ENCODE measurements at places on chromosomes 3 and 15.

GRCh38 chr15:74274470-74275038 is 38.4 kb downstream of the CCDC33 start:
- no peak for DNase-seq

GRCh38 chr15:77482570-77482969 is 61.9 kb downstream of the HMG20A start:
- no peak for DNase-seq

DNA sequence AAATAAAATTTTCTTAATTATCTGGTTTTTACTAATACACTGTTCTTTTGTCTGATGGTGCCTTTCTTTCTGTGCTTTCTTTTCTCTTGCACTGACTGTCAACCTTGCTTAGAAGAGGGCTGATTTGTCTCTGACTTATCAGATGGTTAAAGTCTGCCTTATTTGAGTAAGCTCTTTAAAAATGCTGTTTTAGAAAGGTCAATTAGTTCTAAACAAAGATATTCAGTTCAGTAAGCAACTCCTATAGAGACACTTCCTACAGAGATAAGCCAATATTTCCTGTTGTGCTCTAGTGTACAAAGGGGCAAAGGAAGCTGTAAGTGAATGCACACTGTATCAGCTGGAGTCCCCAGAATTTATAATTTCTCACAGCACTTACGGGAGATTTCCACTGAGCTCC is 153.4 kb upstream of the TSPAN3 start:
- DNase-seq: no peak

DNA sequence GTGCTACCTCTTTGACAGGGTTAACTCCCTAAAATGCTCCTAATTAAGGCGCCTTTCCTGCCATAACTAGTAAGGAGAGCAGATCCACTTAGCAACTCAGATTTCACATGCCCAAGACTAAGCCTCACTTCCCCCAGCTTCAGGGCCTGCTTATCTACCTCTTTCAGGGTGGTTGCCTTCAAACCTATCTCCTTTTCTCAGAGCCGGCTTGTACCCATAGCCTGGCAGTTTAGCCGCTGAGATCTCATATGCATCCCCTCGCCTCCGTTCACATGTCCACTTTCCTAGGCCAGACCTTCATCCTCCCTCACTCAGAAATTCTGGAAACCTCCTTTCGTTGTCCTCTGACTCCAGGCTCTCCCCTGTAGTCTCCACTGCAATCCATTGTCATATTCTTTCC is 1.0 kb upstream of the FSTL1 start:
- DNase-seq: no peak

DNA sequence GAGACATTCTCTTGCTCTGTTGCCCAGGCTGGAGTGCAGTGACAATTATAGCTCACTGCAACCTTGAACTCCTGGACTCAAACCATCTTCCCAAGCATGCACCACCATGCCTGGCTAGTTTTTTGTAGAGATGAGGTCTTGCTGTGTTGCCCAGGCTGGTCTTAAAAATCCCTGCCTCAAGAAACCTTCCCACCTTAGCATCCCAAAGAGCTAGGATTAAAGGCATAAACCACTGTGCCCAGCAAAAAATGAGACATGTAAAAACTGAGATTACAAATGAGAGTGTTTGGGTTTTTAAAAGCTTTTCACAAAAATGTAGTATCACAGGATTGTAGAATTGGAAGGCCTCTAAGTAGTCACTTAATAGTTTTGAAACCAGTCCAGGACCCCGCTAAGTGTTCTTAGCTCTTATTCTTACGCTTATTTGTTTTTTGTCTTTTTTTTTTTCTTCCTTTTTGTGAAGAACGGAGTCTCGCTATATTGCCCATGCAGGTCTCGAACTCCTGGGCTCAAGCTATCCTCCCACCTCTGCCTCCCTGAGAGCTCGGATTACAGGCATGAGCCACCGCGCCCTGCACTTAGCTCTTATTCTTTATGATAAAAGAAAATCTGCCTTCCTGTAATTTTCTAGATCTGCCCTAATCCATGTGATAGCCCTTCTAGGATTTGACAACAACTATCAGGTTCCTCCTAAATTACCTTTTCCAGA is 31.5 kb downstream of the KLHL18 start:
- no peak for DNase-seq

DNA sequence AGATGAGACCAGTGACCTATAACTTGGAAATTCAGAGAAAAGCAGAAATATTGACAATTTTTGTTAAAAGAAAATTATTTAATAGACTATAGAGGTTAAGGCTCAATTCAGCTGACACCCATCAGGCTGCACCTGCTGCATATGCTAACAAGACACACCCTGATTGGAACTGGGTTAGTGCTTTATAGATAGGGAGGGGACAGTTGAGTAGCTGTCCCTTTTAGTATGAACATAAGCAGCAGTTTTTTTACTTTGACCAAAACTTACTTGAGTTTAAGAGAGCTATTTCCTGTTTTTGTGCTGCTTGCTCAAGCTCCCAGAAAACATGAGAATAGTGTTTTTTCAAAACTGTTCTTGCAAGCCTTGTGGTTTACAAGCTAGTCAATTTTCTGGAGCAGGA is 292.6 kb downstream of the LRRC3B start:
- DNase-seq: no peak

GRCh38 chr3:117519776-117520175 is 810.2 kb downstream of the TUSC7 start:
- no peak for DNase-seq

- DNase-seq: no peak
Observed at GRCh38 chr15:76337696-76338485, 1.3 kb downstream of the ISL2 start.

DNA sequence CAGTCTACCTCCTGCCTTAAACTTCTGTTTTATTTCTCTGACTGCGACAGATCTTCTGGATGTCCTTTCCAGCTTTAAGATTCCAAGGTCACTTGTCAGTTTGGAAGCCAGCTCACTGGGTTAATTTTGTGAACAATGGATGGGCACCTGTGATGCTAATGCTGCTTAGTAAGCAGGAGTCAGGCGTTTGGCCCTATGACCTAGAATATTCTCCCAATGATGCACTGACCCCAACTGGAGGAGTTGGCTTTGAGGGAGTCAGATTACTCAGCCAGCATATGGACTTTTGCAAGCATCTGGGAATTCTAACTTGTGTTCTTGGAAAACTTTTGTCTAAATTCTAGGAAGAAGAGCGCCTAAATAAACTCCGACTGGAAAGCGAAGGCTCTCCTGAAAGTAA is 28.1 kb downstream of the HACD3 start:
- DNase-seq: no peak

DNA sequence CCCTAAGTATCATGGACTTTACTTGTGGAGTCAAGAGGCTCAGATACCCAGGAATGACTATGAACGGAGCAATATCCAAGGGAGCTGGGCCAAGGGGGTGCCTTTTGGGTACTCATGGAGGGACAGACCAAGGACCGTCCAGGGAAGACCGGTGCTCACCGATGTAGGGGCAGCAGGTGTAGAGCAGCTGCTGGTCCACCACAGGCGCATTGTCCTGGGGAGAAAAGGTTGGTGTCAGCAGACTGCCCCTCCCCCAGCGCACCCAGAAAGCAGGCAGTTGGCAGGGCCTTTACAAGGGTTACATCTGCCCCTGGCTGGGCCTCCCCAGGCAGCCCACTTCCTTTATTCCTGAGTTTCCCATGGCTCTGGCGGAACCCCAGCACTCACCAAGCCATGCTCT is 7.5 kb downstream of the CDAN1 start:
- DNase-seq: no peak

DNA sequence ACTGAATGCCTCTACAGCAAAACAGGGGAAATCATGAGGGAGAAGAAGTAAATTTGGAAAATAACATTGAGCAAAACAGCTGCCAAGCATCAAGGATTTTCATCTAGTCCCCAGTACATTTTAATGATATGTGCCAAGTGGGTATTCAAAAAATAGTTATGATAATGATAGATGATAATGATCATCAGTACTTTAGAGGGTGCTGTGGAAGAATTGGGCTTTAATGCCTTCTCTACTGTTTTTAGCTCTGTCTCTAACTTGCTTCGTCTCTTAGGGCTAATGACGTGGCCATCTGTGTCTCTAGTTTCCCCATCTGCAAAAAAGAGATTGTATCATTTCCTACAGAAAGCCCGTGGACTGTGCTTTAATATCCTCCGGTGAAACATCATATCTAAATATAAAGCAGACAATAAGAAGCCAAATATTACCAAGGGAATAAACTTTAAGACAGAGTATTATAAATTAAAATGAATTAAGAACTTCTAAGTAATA is 10.2 kb upstream of the FSIP1 start:
- DNase-seq: no peak

- DNase-seq: no peak
Observed at GRCh38 chr3:154398084-154398967, 31.7 kb downstream of the GPR149 start.

DNA sequence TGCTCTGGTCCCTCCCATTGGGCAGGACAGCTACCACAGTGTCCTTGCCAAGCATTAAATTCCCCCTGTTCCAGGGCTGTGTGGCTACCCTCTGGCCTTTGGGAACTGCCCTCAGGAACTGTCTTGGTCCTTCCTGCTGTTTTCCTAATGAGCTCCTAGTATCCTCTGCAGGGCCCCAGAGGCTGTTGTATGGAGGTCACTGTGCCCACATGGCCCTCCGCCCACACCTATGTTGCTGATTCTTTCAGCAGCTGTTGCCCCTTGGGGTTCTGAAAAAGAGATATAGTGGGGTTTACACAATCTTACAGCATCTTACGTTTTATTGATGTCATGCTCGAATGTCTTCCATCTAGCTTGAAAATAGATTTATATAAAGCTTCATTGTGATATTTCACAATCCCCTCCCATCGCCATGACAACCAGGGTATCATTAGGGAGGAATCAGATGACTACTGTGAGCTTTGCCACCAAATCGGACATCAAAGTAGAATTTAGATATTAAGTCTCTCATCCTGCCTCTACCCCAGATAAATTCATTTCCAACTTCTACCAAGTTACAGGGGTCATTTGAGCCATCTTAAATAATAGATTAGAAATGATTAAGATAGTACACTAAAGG is 97.1 kb upstream of the NR2E3 start:
- no peak for DNase-seq

- DNase-seq: no peak
Observed at GRCh38 chr3:73848173-73848906, 223.6 kb upstream of the PDZRN3 start.

DNA sequence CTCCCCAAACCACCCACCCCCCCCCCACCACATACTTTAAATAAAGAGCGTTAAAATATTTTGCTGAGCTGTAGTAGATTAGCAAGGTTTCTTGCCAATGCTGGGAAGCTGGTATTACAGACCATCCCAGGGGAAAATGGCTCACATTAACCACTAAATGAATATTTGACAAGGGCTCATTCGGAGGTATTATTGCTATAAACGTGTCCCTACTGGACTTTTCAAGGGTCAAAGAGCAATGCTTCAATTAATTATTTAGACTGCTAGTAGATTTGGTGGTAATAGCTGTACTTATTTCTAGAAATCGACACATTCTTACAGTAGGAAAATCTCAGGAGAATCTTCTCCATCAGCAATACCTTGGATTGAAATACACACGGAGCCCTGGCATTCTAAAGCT is 5.2 kb downstream of the SOX2 start:
- no peak for DNase-seq

- DNase-seq: no peak
Observed at GRCh38 chr3:159619341-159619885, 369.2 kb upstream of the IL12A start.

DNA sequence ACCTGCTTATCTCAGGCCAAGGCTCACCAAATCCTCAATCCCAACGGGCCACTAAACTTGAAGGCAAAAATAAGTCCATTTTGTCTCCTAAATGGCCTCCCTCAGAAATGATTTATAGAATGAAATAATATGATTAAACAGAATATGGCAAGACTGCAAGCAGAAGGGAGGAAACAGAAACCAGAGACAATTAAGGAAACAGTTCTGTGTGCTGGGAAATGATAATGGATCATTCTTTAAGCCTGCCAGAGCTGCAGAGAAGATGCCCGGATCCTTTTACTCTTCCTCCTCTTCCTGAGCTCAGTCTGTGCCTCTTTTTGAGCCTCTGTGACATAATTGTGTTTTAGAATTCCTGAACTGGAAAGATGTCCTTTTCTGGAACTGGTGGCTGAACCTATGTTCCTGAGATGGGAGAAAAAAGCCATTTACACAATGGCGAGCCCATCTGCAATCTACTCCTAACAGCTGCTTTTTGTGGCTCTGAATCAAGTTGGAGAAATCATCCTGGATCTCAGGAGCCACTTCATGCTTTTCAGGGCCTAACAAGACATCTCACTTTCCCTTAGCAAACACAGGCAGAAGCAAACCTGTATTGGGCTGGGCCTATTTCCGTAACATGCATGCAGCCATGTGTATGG is 2.8 kb upstream of the ABHD2 start:
- DNase-seq: no peak

DNA sequence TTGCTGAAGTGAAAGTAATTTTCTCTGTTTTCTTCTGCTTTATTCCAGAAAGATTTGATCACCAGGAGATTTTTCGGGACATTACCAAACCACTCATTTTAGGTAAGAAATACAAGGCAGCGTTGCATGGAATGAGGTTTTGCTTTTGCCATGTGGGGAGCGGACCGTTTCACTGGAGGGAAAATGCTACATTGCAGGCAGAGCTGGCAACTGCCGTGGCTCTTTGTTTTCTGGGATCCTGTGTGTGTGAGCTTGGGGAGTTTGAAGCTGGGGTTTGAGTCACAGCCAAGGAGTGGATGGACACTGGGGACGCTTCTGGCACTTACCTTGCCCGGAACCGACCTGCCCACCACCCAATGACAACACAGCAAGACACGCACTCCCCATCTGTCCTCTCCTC is 109.9 kb downstream of the APBA2 start:
- no peak for DNase-seq

GRCh38 chr3:52388933-52389332 is 56.0 kb downstream of the SEMA3G start:
- DNase-seq: no peak

DNA sequence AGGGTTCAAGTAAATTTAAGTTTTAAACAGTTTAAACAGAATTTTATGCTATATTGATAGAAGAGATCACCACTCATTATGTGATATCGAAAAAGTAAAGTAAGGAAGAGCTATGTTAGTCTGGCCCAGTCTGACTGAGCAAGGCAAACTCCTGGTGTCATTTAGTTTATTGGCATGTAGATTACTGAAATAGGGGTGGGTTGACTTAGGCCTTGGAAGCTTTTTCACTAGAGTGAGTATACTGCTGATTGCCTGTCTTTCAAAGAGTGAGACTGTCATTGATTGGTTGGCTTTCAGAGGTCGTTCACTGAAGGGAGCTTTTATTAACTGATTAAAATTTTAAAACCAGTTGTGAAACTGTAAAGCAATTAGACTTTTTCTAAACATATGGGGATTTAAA is 294.5 kb downstream of the NAALADL2 start:
- DNase-seq: no peak

DNA sequence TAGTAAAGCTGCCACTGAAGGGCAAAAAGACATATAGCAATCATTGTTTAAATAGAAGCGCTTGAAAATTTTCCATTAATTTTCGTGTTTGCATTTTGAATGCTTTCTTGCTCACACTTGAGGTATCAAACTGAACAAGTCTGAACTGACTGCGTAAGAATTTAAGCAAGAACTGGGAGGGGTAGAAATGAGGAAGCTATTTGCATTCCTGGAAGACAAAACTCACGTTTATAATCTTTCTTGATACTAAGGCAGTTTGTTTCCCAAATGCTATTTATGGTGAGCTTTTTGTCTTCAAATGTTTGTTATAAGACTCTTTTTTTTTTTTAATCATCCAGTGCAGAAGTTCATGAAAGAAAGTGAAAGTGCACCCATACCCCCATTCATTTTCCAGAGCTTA is 499.8 kb upstream of the TPRG1 start:
- DNase-seq: no peak

All from activated CD8-positive, alpha-beta memory T cell treated with anti-CD3 and anti-CD28 coated beads for 1 hour (primary cell).